Activated naive CD4-positive, alpha-beta T cell treated with anti-CD3 and anti-CD28 coated beads for 36 hours (primary cell): ENCODE measurements at places on chromosomes 3 and 15. TPM values are rescaled to one million over a fixed set of nuclear protein-coding genes. Genes with fewer than 3 reads are reported as not detected.

GRCh38 chr3:133152681-133153220 is 114.6 kb downstream of the TMEM108 start:
- no peak for DNase-seq

- DNase-seq, result no peak
Measured at GRCh38 chr3:134713671-134714070, 62.8 kb upstream of the KY start.

DNA sequence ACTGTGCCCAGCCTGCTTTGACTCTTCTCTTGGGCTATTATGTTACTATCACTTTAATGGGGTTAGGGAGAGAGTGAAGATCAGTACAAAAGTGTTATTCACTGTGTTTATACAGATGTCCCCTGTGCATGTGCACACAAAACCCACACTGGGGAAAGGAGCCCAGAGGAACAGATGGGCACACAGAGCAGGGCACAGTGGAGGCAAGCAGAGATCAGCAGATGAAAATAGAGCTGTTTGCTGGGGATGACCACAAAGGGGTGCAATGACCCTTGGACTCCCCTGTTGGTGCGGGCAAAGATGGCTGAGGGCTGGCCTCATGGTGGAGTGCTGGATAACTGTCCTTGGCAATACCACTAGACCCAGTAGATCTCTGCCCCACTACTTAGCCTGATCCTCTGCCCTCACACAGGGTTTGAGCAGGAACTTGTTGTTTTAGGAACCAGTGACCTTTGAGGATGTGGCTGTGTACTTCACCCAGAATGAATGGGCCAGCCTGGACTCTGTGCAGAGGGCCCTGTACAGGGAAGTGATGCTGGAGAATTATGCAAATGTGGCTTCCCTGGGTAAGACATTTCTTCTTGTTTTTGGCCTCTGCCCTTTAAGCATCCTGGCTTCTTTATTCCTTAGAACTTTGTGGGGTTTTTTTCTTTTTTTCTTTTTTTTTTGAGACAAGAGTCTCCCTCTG is 5.3 kb downstream of the ZNF620 start:
- no peak for DNase-seq

DNA sequence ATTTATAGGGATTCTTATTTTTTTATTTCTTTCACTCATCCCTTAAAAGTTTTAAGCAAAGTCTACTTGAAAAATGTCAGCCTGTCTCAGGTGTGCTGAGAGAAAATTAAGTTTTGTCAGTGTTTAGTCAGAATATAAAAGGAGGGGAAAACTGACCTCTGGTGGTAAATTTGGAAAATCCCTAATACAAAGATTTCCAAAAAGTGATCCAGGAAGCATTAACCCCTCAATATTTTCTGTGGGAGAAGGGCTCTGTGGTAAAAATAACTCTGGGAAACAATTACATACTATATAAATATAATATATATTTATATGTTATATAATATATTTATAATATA is 41.0 kb upstream of the FRMD4B start:
- DNase-seq, result no peak

GRCh38 chr15:52100807-52101442 is 11.7 kb downstream of the BCL2L10 start:
- no peak for DNase-seq

DNA sequence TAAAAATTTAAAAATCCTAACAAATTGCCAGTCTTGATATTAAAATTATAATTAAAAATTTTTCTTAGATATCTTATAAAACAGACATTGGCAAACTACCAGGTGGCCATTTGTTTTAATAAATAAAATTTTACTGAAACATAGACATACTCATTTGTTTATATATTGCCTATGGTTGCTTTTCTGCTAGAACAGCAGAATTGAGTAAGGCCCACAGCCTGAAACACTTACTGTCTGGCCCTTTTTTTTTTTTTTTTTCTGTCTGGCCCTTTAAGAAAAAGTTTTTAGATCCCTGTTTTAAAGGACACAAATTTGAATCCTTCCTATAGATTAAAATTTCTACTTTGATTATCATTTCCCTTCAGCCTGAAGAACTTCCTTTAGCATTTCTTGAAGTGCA is 60.5 kb upstream of the CTDSPL2 start:
- no peak for DNase-seq

GRCh38 chr3:557972-558371 is 361.4 kb downstream of the CHL1 start:
- no peak for DNase-seq

- no peak for DNase-seq
Measured at GRCh38 chr3:171145798-171146197, 119.3 kb upstream of the SLC2A2 start.

GRCh38 chr15:66682865-66683264 is 19.2 kb upstream of the SMAD6 start:
- DNase-seq, result no peak

DNA sequence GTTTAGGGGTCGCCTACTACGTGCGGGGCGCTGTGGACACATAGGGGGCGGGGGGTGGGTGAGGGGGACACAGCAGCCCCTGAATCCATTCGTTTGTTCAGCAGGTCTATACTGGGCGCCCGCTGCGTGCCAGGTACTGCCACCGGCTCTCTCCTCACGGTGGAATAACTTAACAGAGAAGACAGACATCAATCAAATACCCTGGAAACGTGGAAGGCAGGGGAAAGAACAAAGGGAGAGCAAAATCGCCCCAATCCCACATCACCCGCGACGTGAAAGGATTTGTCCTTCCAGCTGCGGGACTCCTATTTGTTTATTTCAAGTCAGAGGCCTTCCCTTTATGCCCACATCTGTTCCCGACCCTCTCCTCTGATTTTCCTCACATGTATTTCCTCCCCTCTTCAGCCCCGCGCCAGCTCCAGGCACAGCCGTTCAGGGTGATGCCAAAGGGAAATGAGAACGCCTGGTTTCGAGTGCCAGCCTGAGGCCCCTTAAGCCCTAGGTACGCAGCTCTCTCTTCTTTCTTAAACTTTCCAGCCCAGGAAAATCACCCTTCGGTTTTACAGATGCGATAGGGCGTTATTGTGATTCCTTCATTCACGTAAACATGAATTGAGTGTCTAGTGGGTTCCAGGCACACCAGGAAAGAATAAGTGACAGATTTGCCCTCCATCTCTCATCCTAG is 726 bp upstream of the PROK2 start:
- DNase-seq, result no peak

DNA sequence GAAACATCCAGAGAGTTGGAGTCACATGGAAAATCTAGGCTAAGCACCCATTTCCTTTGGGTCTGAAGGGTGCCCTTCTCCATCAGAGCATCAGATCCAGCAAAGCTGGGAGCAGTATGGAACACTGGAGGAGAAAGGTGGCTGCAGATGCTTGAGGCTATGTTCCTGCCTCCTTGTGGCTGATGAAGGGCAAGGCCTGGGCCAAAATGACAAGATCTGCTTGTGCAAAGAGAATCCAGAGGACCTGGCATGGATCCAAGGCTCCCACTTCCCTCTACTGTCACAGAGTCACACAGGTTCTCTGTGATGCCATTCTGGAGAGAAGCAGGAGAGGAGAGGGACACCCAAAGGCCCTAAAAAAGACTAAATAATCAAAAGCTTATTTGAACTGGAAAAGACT is 9.2 kb upstream of the ATP8B4 start:
- no peak for DNase-seq

GRCh38 chr3:5275529-5275928 is 88.0 kb downstream of the EDEM1 start:
- no peak for DNase-seq

DNA sequence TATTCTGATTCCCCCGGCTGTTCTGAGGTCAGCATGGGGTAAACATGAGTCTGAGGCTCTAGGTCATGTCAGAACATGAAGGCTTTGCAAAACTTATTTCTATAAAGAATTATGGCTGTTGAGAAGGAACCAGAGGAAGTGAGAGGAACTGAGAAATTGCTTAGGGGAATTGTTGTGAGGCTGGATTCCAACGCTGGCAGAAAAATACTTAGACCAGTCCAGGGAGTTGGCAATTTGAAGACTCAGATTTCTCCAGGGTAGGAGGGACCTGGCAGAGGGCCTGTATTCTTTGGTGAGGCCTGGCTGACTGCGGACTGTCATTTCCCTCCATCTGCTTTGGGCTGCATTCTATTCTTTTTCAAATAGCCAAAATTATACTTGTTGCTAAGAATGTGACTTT is 155.5 kb downstream of the PLD1 start:
- DNase-seq, result no peak

DNA sequence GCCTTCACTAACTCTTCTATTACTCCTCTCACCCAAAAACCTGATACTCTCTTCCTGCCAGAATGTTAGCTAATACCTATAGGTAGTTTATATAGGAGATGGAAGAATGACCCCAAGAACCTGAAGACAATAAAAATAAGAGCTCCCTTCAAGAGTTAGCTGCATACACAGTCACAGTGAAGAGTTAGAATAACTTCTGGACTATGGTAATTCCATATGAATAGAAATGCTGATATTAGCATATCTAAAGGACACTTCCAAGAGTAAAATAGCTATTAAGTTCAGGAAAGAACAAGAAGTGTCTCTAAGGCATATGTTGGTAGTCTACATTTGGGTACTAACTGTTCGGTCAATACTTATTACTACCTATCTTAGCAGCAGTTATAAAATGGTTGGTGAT is 134.2 kb downstream of the VGLL3 start:
- no peak for DNase-seq

DNA sequence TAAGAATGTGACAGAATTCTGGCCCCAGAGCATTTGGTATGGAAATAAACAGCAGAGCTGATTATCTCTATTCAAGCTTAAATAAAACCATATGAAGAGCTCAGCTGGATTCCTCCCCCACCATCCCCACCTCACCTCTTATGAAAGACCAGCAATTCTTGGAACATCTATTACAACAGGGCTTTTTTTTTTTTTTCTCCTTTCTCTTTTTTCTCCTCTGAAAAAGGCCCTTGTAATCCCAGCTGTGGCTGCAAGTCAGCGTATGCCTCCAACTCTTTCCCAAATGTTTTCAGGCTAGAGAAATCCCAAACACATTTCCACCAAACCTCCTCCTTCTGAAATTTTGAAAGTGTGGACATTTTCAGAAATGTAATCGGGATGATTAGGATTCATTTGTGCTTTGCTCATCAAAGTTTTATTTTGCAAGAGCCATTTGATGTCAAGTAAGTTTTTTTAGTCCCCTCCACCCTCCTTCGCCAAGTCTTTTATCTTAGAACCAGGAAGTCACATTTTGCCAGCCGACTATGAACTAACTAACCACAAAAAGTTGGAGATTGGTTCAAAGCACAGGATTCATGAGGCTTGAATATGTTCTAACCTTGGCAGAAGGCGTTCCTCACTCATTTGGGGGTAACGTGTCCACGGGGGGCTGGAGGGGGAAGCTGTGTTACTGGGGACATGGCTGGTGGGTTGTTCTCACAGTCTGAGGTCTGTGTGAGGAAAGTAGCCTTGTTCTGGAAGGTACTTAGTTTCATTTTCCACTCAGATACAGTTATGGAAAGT is 142.0 kb upstream of the PDZRN3 start:
- no peak for DNase-seq

GRCh38 chr15:65391732-65392131 is 13.9 kb upstream of the IGDCC3 start:
- DNase-seq, result no peak

- no peak for DNase-seq
Measured at GRCh38 chr15:29670998-29671981, 151.0 kb downstream of the TJP1 start.

GRCh38 chr3:17733768-17734167 is 8.7 kb downstream of the TBC1D5 start:
- no peak for DNase-seq

TLR9 gene
- 0.62 TPM for total RNA-seq

IDH2 gene
- total RNA-seq, result 229 TPM

MEGF11 gene
- total RNA-seq, result not detected

POU1F1 gene
- total RNA-seq, result not detected

GOLGA8K gene
- not detected for total RNA-seq

MRAS gene
- total RNA-seq, result 0.52 TPM

TMEM89 gene
- total RNA-seq, result not detected
